H1 (cell line): ENCODE measurements at places on chromosomes 13 and 19.

- no peak for DNase-seq
Measured at GRCh38 chr19:37951816-37952210, 44.8 kb downstream of the SIPA1L3 start.

DNA sequence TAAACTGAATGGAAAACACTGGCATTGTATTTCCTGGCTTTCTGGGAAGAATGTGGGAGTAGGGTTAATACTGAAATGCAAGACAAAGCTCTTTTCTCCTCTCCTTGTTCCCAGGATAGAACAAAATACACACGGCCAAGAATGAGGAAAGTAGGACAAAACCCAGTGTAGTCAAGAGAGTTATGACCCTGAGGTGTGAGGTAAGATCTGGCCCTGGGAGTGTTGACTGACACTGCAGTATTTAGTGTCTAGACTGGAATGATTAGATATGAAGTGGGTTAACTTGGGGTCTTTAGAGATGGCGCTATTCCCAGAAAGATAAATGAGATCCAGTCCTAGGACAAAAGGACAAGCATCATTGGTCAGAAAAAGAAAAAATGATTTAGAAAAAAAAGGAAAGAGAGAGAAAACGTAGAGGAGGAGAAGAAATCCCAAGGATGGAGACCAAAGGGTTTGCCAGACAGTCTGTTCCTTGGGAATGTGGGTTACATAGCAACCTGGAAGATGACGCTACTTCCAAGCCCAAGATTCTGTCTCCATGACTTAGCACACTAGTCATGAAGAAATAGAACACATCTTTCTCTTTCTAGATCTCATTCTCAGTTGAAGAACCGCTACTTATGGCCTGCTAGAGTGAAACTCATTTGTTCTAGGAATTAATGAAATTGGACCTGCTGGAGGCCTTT lies 543.6 kb upstream of the GPC6 start:
- no peak for DNase-seq

GRCh38 chr19:9535934-9536333 lies 2.5 kb downstream of the ZNF426 start:
- no peak for DNase-seq

DNA sequence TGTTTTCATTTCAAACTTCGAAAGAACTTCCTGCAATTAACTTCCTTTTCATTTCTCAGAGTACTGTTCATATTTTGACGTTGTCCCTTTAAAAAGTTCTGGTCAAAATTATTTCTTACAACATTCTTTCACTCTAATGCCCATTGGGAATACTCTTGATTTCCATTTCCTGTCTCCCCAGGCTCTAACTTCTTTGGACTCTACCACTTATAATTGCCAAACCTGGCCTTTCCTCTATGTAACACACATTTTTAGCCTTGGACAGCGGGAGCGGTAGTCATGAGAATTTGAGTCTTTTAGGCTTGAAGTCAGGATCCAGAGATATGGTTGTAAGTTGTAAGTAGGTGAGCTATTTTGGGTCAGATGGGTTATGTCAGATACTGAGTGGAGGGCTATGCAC lies 163.5 kb upstream of the SPRY2 start:
- DNase-seq: no peak

DNA sequence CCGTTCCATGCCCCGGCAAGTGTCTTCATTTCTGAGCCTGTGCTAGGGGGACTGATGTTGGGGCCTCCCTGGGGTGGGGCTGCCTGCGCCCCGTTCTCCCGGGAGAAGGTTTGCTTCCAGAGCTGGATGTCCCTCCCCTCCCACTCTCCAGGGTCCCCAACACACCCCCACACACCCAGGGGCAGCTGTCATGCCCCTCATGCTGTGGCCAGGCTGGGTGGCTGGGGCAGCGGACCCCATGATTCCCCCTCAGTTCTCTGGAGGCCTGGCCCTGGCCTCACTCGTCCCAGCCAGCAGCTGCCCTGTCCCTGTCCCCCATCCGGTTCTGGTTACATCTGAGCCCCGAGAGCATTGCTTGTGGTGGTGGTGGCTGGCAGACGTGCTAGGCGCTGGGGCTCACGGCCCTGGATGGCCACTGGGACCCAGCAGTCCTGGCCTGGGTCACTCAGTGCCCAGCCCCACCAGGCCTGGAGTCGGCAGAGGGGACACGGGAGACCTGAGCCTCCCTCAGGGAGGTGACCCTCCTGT lies 184.8 kb downstream of the KDM4B start:
- no peak for DNase-seq

GRCh38 chr19:57002710-57003109 lies 117.1 kb upstream of the USP29 start:
- no peak for DNase-seq

- no peak for DNase-seq
Measured at GRCh38 chr19:35509018-35509652, 4.3 kb downstream of the DMKN start.
